ENCODE measurements at places on chromosomes 11 and 22.

DNA sequence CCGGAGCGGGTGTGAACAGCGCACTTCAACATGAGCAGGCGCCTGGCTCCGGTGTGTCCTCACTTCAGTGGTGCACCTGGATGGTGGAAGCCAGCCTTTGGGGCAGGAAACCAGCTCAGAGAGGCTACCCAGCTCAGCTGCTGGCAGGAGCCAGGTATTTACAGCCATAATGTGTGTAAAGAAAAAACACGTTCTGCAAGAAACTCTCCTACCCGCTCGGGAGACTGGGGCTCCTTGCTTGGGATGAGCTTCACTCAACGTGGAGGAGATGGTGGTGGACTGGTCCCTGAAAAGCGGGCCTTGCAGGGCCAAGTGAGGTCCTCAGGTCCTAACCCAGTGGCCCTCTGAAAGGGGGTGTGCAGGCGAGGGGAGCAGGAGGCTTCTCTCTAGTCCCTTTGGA is 7.5 kb downstream of the MCAM start:
- no peak for DNase-seq

GRCh38 chr11:111886844-111887243 is 7.5 kb downstream of the CFAP68 start:
- no peak for DNase-seq

GRCh38 chr11:1862588-1863351 is 9.9 kb downstream of the LSP1 start:
- DNase-seq: no peak

GRCh38 chr11:44747316-44747715 is 20.6 kb downstream of the TSPAN18 start:
- no peak for DNase-seq

GRCh38 chr11:117423046-117423575 is 95.5 kb downstream of the CEP164 start:
- no peak for DNase-seq

DNA sequence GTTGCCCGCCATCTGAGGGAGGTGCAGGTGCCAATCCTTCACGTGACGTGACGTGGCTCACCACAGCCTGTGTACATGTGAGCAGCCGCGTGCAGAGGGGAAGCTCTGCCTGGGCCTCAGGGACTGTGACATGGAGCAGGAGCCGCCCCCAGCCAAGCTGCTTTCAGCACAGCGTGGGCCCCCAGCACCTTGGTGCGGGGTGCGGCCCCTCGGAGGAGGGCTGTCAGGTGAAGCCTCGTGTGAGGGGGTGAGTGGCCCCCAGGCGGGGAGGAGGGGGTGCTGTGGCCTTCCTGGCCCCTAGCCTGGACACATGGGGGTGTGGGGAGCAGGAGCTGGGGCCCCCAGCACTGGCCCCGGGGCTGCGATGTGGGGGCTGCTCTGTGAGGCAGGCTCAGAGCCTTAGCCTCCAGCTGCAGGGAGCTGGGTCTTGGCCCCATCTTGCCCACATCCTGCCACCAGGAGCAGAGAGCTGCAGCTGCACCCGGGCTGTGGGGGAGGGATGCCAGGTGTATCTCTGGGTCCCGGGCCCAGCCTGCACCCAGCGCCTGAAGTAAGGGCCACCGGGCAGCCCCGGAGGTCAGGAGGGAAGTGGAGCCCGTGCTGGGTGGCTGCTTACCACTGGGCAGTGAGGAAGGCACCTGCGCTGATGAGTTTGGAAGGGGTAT is at the start of gene ADORA2A:
TSS of gene ADORA2A (plus strand) at position 100 of the 665 bp plus-strand sequence. CDS start 5,806 bp downstream, outside the sequence.
- DNase-seq: peak; percentile 92

GRCh38 chr11:68480852-68481510 is 20.4 kb downstream of the PPP6R3 start:
- no peak for DNase-seq

DNA sequence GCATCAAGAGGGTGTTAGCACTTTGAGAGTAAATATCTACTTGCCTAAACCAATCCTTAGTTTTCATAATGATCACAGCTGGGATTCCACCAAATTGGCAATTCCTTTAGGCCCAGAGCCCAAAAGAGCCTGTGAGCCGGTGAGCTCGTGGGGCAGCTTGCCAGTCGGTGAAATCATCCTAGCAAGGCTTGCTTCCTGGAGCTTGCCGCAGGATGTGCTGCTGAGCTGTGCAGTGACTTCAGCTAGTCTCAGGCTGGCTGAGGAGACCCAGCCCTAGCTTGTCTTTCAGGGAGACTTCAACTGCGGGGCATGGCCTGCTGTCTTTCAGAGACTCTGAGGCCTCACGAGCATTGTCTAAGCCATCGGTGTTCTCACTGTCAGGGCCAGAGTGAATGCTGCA is 73.6 kb upstream of the SUSD2 start:
- DNase-seq: peak; percentile 29

DNA sequence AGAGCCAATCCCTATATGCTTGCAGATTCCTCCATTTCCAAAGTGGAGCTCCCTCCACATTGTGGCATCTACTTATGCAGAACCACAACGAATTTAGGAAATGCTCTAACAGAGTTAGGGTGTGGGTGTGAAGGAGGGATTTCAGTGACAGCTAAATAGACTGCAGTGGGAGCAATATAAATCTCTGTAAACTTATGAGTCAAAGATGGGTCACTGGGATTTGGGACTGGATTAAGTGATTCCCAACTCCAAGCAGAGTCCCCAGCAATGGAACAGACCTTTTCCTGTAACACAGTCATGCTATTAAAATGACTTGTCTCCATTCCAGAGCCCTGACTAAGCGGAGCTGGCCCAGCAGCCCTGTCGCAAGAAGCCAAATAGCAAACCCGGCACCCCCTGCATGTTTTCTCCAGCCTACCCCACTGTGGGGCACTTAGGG is 36.6 kb downstream of the RPL27A start:
- no peak for DNase-seq

GRCh38 chr11:94089341-94089740 is 39.3 kb upstream of the PANX1 start:
- DNase-seq: no peak

DNA sequence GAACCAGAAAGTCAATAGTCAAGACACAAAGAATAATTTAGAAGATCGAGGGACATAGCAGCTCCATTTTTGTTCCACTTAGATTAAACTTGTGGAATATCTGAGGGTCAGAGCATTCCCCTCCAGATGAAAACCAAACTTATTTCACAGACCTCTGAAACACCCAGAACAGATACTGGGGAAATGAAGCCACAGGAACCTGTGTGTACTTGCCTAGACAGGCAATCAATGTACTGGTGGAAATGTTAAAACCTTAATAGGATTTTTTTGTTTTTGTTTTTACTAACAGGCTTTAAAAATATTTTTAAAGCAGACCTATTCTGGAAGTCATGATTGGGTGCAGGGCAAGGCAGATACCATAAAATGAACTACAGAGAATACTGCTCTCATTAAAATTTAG is 4.1 kb upstream of the FAR1 start:
- DNase-seq: no peak

- DNase-seq: no peak
Measured at GRCh38 chr22:42434748-42435425, 2.7 kb upstream of the NFAM1 start.

GRCh38 chr11:72240461-72241290 is 3.3 kb downstream of the PHOX2A start:
- peak; percentile 32 for DNase-seq

DNA sequence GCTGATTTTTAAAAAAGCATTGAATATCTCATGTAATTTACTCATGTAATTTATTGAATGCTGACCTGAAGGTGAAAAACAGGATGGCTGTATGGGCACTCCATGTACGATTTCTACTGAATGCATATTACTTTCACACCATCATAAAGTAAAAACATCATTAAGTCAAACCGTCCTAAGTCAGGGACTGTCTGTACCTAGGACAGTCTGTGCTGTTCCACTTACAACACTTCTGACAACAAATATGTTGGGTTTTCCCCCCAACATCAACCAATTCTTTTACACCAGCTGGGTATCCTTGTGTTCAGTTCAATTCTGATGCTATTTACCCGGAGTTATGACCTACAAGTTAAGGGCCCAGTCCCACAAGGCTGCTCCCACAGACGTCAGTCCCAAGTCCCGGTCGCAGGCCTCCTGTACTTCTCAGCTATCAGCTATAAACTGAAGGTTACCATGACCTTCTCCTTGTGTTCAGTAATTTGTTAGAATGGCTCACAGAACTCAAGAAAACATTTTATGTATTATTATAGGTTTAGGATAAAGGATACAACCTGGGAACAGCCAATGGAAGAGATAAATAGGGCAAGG is 17.0 kb downstream of the UVRAG start:
- no peak for DNase-seq

GRCh38 chr22:43829904-43830851 is 18.1 kb upstream of the EFCAB6 start:
- no peak for DNase-seq

DNA sequence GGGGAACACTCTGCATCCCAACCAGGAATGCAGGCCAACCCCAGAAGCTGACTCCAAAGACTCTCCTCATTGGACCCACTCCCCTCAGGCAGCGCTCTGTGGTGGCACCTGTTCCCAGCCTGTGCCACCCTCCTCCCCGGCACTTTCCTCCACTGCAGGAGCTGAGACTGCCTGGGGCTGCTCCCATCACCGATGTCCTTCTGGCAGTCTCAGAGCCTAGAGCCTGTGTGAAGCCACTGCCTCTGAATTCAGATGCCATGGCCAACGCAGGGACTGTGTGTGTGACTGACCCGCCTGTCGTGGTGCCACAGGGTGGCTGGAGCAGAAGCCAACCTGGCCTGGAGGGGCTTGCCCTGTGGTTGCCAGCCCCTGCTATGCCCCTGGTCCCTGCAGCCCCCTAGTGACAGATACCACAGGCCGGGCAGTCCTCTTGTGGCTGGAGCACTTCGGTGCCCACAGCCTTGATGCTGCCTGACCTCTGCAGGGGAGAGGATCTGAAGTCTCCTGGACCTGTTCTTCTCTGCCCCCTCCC is 43.2 kb downstream of the TBX1 start:
- peak; percentile 5 for DNase-seq

- no peak for DNase-seq
Measured at GRCh38 chr11:47466701-47467250, 17.8 kb upstream of the RAPSN start.

- DNase-seq: no peak
Measured at GRCh38 chr22:24095826-24096757, 85.0 kb downstream of the CABIN1 start.

GRCh38 chr22:47788461-47788860 is 1026.0 kb downstream of the TBC1D22A start:
- DNase-seq: no peak

- no peak for DNase-seq
Measured at GRCh38 chr22:38834215-38834953, 9.4 kb downstream of the NPTXR start.

DNA sequence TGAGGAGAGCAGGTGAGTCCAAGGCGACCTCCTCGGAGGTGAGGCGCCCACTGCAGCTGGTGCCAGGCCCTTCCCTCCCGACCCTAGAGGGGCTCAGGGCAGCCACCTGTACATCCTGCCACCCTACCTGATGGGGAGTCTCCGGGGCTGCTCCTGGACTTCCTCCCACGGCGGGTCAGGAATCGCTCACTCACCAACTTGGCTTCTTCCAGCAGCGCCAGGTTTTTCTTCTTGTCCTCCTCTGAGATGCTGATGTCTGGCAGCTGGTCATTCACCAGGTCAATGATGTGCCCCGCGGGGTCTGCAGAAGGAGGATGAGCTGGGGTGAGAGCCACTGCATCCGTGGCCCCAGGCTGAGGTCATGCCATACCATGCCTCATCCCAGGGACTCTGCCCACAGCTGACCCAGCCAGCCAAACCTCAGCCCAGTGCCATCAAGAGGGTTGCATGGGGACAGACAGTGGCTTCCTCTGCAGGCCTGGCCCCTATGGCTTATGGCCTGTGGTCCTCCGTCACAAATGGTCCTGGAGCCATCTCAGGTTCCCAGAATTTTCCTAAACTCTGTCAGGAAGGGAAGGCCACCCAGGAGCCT is 61.0 kb upstream of the LYVE1 start:
- peak; percentile 13 for DNase-seq

- no peak for DNase-seq
Measured at GRCh38 chr22:27278946-27279345, 522.6 kb downstream of the MN1 start.

- no peak for DNase-seq
Measured at GRCh38 chr11:14451825-14452224, 47.8 kb downstream of the COPB1 start.

- DNase-seq: no peak
Measured at GRCh38 chr22:32804531-32805360, 3.2 kb downstream of the TIMP3 start.

GRCh38 chr11:61491736-61492395 is 16.7 kb upstream of the LRRC10B start:
- DNase-seq: no peak

GRCh38 chr22:21626735-21627469 is 2.9 kb downstream of the YDJC start:
- no peak for DNase-seq

DNA sequence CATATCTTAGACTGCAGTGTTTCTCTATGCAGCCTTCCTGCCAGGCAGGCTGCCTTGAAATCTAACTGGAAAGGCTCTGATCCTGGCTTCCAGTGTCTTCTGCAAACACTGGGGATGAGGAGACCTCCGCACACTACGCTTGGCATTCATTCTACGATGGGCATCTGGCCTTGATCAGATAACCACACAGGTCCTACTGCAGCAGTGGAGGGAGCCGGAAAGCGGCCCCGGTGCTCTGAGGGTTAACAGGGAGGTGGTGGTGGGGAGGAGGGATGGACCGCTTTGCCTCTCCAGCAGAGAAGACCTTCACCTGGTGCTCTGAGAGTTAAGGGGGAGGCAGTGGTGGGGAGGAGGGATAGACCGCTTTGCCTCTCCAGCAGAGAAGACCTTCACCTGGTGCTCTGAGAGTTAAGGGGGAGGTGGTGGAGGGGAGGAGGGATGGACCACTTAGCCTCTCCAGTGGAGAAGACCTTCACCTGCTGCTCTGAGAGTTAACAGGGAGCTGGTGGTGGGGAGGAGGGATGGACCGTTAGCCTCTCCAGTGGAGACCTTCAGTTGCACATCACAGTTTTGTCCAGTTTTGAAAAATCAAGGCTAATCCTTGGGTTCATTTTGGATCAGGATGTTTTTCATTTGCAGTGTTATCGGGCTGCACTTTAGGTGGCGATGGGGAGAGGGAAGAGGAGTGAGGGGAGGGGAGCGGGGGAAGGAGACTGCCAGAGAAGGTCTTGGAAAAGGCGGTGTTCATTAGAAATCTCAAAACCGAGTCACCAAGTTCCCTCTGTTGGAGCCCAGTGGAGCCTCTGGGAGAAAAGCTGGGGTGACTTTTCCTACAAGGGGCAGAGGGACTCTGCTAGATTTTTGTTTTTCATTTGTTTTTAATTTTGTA is 5.6 kb downstream of the GAL start:
- no peak for DNase-seq

GRCh38 chr11:102757823-102758549 is 22.4 kb downstream of the MMP10 start:
- no peak for DNase-seq

GRCh38 chr11:99327066-99327465 is 306.3 kb downstream of the CNTN5 start:
- no peak for DNase-seq

- DNase-seq: no peak
Measured at GRCh38 chr11:43894546-43894945, 13.9 kb downstream of the ALKBH3 start.

DNA sequence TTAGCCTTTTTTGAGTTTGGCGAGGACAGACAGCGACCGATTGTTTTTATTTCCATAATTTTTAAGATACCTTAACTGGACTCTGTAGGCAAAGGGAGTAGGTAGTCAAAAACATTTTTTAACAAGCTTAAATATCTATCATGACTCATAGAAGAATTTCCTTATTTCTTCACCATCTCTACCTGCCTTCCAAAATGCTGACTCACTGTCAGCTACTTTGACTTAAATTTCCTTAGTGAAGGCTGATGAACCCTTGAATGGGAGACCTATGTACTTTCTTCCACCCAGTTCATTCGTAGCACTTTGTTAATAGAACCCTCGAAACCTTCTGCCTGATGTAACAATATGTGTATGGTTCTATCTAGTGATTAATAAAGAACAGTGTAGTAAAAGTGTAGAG is 1.1 kb upstream of the MTMR2 start:
- DNase-seq: no peak

Data from activated naive CD4-positive, alpha-beta T cell treated with anti-CD3 and anti-CD28 coated beads, Interleukin-2, amount 10 ng/mL, durations not matched to agents 7 days and 5 days (primary cell).